ENCODE measurements at places on chromosomes 2 and 18.

- no peak for DNase-seq
These were observed 4.1 kb downstream of the RRM2 start for GRCh38 chr2:10126632-10127026.

DNA sequence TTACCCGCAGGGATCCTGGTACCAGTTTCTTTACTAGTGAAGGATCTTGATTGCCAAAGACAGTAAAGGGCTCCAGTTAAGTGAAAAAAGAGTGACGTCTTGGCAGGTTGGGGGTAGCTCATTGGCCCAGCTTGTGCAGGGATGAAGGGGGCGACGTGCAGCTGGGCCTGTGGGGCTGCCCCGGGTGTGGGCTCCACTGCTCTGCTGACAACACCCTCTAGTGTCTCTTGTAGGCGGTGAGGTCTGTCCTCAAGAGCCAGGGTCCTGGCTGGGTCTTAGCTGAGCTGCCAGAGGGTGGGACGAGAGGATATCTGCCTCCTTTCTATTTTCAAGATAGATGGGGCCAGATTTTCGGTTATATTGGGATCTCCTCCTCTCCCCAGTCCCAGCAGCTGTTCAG lies 6.1 kb downstream of the ARHGEF4 start:
- no peak for DNase-seq

DNA sequence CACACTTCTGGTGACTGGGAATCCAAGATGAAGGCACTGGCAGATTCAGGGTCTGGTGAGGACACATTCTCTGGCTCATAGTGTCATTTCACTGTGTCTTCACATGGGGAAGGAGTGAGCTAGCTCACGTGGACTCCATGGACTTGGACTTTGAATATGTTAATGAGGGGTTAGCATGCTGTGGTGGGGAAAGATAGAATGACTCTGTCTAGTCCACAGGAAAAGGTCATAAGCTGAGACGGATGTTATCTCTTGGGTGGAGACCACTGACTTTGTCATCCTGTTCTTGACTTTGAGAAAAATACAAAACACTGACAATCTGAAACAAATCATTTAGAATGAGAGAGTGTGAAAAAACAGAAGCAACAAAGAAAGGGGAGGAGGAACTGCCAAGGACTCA lies 145.9 kb downstream of the PIK3C3 start:
- no peak for DNase-seq

DNA sequence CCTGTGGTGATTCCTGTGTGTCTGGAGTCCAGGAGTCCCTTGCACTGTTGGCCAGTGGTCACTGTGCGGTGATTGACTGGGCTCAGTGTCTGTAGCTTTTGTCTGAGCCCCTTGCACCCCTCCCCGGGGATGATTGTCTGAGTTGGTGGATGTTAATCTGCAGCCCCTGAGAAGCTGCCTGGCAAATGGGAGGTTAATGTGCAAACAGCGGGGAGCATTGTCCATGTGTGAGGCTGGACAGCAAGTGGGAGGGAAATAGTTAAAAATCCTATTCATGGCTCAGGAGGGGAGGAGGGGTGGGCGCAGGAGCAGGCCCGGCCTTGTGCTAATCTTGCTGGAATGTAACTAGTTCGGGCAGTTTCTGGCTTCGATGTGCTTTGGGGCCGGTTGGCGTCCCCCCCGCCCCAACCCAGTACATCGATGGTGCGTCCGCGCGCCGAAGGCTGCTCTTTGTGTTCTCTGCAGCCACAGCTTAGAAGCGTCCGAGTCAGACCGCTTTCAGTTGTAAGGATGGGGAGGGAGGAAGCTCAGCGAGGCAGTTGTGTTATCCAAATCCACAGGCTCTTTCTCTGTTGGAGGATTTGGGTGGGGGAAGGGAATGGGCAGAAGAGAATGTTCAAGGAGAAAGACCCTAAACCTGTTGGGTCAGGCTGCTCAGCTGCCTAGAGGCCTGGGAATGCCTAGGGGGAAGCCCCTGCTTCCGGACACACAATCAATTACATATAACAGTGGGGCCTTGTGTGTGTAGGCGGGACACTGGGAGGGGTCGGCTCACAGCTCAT lies 71.8 kb downstream of the TGOLN2 start:
- peak; percentile 51 for DNase-seq

- DNase-seq = peak; percentile 54
These were observed 73.1 kb upstream of the PID1 start for GRCh38 chr2:229344151-229344551.

DNA sequence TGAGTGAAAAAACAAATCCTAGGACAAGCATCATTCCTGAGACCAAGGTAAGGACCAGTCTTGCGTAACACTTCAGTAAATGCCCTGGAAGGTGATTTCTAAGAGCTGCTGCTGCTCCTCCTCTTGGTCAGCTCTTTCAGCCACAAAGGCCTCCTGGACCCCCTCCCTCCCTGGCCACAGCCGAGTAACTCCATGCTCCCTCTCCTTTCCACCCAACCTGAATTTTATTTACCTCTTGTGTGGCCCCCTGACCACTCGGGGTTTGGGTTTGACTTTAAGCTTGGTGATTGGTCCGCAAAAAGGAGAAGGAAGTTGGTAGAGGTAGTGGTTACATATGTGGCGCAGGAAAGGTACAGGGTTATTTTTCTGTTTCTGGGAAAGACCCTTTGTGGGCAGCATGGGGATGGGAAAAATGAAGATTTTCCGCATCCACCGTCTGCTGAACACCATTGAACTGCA lies 9.2 kb downstream of the HTRA2 start:
- no peak for DNase-seq

DNA sequence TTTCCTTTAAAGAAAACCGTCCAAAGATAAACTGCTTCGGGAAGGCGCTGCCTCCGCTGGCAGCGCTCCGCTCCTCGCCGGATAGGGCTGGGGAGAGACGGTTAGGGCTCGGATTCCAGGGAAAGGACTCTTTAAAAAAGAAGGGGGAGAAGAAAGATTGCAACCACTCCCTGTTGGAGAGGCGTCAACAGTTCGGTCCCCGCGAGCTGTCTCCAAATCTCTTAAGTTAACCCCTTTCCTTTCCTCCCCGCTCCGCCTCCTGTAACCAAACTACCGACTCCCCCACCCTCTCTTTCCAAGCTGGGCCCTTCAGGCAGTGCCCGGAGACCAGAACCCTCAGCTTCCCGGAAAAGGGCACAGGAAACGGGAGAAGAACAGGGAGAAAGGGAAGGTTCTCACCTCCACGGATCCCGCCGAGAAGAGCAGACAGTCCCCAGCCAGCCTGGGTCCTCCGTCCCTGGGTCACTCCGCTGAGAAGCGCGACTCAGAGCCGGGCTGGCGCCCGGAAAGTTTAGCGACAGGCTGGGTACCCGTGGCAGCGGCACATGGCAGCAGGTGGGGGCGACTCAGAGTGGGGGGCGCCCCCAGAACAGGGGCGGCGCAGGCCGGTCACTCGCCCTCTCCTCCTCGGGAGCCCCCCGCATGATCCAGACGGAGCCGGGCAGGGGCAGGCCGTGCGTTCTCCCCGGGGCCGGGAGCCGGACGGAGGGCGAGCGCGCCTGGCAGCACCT lies 675 bp downstream of the FZD5 start:
- DNase-seq = no peak

DNA sequence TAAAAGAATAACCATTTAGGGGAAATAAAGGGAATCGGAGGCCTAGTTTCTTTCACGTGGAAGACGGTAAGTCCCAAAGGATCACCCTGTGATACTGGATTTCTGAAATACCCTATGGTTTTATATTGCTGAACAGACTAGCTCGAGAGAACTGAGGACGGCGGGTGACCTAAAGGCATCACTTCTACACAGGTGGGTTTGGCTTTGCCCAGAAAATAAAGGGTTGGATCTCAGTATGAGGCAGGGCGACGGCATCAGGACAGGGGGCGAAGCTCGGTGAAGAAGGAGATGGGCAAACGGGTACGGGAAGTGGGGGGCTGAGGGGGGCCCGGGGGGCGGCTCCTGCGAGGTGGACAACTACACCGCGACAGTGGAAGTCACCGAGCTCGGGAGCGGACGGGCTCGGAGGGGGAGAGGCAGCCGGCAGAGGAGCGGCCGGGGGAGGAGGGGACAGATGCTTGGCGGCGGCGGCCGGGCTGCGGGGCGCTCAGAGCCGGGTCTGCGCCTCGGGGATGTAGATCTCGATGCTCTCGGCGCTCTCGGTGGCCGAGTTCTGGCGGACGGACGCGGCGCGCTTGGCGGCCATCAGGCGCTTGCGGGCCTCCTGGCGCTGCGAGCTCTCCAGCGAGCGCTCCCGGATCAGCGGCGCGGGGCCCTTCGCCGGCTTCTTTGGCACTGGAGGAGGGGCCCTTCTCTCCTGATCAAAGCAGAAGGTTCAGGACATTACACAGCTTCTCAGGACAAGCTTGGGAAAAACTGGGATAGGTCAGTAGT lies 48.9 kb downstream of the TGIF1 start:
- DNase-seq = peak; percentile 6

- DNase-seq = no peak
These were observed 69.2 kb upstream of the SLC9A2 start for GRCh38 chr2:102550151-102550550.

GRCh38 chr2:221851531-221852045 lies 279.5 kb upstream of the EPHA4 start:
- no peak for DNase-seq

- DNase-seq = no peak
These were observed 265.3 kb upstream of the ZEB2 start for GRCh38 chr2:144785253-144785652.

DNA sequence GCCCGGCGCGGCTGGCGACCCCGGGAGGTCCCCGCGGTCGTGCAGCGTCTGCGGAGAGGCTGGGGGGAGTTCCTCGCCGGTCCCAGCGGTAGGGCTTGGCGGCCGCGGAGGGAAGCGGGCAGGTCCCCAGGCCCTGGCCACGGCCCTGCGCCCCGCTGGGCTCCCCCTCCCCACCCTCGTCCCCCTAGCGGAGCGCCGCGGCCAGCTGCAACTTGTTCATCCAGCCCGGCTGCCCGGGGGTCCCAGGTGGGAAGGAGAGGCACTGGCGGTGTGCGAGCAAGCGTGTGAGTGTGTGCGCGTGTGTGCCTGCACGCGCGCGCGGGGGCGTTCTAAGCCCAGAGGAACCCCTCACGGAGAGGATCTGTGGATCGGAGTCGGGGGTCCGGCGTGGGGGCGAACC lies 1.3 kb downstream of the PTPRM start:
- DNase-seq = no peak

Measured in skeletal muscle cell (primary cell).